SK-MEL-5 (cell line): ENCODE measurements at places on chromosomes 6 and 20. TPM values are rescaled to one million over a fixed set of nuclear protein-coding genes. Genes with fewer than 3 reads are reported as not detected.

Gene RAET1G
- total RNA-seq: not detected in 2 replicates

DNA sequence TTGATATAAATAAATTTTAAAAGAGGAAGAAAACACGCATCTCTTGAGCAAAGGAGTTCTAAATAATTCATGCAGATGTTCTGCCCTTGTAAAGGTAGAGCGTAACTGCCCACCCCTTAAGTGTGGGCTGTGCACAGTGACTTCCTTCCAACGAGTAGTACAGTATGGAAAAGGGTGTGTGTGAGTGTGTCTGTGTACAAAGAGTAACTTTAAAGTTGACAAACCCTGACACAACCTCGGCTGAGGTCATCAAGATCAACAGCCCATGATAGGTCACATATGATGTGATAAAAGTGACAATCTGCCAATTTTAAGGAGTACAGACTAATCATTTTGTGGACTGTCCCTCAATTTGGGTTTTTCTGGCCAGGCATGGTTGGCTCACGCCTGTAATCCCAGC, 225.7 kb downstream of the ATXN1 start:
- DNase-seq: no peak

Gene AKAP12
- total RNA-seq: 24.6 and 26.3 TPM in 2 replicates

DNA sequence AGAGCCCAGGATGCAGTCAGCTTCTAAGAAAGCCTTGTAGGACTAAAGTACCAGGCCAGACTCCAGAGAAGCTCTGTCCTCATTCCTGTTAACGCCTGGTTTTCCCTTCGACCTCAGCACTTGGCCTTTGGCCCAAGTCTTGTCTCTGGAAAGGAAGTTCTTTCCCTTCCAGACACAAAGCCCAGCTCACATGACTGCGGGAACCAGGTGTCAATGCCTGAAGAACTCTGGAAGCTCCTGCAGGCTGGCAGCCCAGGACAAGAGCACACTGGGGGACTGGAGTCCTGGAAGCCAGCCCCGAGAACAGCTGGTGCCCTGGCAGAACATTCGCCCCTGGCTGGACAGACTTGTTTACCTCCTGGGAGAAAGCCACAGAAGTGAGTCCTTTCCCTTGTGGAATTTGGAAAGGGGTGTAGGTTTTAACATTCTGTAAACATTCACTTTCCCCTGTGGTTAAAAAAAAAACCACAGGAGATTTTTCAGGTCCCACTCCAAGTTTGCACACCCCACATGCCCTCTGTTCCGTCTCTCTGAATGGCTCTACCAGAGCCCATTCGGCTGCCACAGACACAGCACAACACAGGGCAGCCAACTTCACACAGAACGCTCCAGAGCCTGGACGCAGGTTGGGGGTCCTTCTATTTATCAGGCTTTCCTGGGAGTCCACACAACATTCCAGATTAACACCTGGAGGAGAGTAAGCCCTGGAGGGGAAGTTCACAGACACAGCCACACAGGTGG, 18.1 kb downstream of the ACSS1 start:
- no peak for DNase-seq

Gene RGS17
- 1.1 and 1.2 TPM in 2 replicates for total RNA-seq

DNA sequence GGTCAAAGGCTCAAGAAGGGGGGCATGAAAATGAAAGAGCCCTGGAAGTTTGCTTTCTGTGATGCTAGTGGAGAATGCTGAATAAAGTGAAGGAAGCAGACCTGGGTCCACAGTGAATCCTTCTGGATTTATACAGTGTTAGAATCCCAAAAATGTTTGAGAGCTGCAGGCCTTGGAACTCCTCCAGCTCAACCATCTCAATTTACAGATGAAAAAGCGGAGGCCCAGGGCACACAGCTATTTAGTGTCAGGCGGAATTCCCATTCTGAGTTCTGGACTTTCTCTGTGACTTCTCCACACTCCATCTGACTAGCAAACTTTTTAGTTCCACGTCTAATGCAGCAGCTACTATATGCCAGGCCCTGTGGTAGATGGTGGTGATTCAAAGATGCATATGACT, 1.5 kb upstream of the PRSS35 start:
- DNase-seq: no peak

DNA sequence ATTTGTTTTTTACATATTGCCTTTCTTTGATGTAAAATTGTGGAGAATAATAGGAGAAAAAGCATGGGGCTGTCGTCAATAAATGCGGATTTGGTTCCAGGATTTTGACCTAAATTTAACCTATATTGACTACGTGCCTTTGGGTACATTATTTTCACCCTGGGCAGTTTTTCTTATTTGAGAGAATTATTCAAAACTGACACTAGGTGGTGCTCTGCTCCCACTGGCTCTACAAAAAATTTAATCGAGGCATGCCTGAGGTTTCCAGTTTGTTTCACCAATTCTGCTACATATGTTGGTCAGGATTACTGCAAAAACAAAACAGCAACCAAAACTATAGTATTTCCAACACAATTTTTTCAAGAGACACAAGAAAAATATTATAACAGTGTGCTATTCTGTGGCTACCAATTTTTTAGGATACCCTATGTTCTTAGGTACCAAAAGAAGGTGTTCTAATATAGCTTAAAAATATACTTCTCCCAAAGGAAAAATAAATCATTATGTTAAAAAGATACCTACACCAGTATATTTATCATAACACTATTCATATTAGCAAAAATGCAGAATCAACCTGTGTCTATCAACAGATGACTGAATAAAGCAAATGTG, 48.6 kb upstream of the FABP7 start:
- DNase-seq: peak; percentile 68
